ENCODE measurements at places on chromosomes 13 and 19.

- peak; percentile 93 for DNase-seq
Observed at GRCh38 chr19:18388100-18388959, 2.4 kb downstream of the GDF15 start.

DNA sequence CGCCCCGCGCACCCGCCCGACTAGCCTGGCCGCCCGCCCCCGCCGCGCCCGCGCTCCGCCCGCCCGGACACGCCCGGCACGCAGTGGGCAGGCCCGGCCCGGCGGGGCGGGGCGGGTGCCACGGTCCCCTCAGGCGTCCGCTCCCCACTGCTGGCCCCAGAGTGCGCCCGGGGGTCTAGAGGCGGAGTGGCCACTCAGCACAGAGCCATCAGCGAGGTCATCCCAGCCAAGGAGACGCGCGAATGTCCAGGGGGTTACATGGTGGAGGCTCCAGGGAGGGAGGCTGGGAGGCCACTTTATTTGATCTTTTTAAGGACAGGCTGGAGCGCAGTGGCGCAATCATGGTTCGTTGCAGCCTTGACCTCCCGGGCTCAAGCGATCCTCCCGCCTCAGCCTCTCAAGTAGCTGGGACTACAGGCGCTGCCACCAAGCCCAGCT, 236 bp upstream of the TINCR start:
- DNase-seq = no peak

DNA sequence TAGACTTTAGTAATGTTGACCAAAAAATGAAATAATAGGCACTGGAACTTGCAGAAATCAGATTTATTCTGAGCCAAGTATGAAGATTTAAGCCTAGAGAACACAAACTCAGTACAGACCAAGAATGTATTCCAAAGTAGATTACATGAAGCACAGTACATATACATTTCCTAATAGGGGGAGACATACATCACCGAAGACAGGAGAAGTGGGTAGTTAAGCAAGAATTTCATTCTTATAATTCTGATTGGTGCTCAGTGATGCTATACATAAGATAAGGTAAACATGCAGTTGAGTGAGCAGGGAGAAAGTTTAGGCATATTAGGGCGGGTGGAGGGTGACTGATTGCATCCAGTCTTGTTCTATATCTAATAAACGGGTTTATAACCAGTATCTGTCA, 2218.8 kb downstream of the PCDH9 start:
- no peak for DNase-seq

GRCh38 chr13:42394711-42395085, 122.7 kb downstream of the AKAP11 start:
- DNase-seq = no peak

- DNase-seq = no peak
Observed at GRCh38 chr13:100363874-100364273, 224.7 kb downstream of the GGACT start.

DNA sequence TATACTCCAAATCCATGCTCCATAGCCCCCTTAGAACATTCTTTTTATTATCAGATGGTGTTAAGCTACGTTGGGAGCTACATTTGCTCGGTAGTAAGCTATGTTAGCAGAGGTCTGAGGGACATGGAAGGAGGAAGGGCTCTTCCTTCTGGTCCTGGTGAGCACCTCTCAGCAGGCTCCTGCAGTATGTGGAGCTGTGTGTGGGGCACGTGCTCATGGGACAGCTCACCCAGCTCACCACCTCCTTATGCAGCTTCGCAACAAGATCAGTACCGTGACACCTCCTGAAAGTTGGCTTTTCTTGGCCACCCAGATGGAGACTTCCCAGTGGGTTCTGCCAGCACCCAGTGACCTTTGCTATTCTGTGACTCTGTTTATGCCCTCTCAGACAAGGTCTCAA, 400.5 kb upstream of the SLC10A2 start:
- DNase-seq = no peak

DNA sequence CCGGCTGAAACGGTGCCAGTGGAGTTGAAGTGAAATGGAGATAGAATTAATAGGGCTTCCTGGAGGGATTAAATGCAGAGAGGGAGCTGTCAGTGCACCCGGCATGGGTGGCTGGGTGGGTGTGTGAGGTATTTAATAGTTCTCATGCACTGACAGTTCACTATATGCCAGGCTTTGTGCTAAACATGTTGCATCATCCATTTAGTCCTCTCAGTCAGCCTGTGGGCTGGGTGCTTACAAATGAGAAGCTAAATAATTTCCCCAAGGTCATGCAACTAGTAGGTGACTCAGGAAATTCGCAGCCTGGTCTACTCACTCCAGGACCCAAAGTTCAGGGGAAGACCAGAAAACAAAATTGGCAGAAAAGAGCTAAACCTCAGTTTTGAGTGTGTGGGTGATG, 63.5 kb upstream of the SPATA13 start:
- no peak for DNase-seq

DNA sequence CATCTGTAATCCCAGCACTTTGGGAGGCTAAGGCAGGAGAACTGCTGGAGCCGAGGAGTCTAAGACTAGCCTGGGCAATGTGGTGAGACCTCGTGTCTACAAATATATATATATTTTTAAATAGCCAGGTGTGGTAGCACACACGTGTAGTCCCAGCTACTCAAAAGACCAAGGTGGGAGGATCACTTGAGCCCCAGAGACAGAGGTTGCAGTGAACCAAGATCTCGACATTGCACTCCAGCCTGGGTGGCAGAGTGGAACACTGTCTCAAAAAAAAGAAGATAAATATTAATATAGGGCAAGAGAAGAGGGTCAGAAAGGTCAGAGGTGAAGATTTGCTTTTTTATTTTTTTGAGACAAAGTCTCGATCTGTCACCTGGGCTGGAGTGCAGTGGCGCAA, 5.5 kb upstream of the MRPL4 start:
- no peak for DNase-seq

DNA sequence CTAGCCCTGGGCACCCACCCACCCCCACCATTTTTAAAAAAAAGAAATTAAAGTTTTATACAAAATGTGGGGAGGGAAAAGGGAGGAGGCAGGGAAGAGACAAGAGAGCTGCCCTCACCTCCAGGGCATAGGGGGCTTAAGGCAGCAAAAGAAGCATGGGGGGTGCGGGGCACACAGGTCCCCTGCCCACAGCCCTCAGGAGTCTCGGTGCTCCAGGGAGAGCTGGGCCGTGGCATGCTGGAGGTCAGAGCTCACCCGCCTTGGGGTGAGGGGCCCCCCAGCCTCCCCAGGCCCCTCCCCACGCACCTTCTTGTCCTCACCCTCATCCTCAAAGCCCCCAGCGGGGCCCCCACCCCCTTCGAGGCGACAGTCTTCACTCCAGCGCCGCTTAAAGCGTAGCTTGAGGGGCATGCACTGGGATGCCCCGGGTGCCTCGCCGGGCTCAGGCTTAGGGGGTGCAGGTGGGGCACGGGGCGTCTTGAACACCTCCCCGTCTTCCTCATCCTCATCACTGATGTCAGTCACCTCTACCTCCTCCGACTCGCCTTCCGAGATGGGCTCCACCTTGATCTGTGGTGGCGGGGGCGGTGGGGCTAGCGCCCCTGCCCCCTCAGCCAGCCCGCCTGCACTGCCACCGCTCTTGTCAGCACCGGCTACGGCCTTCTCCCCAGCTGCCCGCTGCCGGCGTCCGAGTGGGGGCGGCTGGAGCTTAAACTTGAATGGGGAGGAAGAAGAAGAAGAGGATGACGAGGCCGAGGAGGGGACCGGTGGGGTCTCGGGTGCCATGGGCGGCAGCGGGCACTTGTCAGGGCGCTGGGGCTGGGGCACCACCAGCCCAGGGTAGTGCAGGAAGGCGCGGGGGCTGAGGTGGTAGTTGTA, 6.1 kb upstream of the GSK3A start:
- no peak for DNase-seq

GRCh38 chr19:45099467-45100191, 6.7 kb downstream of the PPP1R37 start:
- no peak for DNase-seq

DNA sequence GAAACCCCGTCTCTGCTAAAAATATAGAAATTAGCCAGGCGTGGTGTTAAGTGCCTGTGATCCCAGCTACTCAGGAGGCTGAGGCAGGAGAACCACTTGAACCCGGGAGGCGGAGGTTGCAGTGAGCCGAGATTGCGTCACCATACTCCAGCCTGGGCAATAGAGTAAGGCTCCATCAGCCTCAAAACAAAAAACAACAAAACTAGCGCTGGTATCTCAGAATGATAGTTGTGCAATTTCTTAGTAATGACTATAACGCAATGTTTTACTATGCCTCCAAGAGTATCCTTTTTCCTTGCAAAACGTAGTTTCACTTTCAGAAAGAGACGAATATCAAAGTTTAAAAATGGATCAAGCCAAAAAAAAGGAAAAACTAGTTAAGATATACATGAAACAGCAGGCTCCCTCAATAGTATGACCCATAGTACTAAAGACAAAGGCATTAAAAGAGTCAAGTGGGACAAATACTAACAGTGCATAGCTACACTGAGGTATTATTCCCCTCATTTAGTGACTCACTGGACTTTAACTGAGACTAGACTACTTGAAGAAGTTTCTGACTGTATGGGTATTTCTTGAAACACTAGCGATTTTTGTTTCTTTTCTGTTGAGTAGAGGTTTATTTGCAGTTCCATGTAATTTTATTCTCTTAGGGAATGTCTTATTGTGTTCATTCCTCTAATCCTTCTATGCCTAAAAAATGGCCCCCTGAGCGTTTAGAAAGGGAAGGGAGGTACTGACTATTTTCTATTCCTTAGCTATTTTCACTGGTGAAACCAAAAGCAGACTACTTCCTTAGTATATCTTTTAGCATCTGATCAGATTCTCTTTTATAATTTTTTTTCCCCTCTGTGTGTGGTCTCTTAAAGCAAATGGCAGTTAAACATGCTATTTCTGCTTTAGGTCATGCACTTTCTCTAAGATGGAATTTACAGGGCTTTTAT, 10.4 kb upstream of the ITM2B start:
- DNase-seq = peak; percentile 92

DNA sequence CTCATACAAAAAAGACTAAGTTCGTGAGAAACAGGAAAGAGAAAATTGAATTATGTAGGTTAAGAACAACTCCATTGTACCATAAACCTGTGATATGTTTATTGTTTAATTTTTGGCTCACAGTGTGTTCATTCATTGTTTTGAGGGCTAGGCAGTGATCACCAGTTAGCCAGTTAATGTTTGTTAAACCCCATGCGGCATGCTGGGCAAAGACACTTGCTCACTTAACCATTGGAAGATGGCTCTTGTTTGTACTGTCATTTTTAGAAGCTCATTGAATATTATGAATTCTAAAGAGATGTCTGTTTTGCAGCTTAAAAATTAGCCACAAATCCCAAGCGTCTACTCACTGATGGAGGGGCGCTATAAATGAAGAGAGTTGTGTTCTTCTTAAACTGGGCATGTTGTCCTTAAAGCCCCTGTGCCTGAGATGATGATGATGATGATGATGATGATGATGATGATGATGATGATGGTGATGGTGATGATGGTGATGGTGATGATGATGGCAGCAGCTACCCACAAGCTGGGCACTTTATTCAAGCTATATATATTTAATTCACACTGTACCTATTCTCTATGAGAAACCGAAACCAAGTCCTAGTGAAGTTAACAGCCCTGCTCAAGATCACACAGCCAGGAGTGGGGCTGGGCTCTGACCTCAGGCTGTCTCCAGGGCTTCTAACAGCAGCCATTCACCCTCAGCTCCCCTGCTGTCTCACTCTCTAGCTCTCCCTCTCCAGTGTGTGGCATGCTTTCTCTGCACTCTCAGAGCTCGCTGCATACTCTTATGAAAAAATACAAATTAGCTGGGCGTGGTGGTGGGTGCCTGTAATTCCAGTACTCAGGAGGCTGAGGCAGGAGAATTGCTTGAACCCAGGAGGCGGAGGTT, 169.1 kb downstream of the SHISA2 start:
- no peak for DNase-seq

GRCh38 chr13:39963612-39964011, 308.1 kb downstream of the COG6 start:
- no peak for DNase-seq

- no peak for DNase-seq
Observed at GRCh38 chr19:38047049-38047438, 140.0 kb downstream of the SIPA1L3 start.

GRCh38 chr19:55353803-55354697, 469 bp downstream of the COX6B2 start:
- peak; percentile 63 for DNase-seq

- DNase-seq = no peak
Observed at GRCh38 chr19:33502521-33502920, 19.1 kb downstream of the PEPD start.

DNA sequence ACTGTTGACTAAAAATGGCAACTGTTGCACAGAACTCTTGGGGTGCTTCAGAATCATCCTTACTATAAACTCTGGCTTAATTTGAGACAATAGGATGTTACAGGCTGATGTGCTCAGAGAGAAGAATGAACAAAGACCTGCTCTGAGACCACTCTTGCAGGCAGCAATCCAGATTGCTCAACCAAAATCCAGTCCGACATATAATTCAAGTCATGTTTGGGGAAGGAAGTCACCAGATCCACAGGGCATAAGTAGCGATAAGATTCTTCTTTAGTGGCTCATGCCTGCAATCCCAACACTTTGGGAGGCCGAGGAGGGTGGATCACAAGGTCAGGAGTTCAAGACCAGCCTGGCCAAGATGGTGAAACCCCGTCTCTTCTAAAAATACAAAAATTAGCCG, 20.6 kb downstream of the MTMR6 start:
- no peak for DNase-seq

DNA sequence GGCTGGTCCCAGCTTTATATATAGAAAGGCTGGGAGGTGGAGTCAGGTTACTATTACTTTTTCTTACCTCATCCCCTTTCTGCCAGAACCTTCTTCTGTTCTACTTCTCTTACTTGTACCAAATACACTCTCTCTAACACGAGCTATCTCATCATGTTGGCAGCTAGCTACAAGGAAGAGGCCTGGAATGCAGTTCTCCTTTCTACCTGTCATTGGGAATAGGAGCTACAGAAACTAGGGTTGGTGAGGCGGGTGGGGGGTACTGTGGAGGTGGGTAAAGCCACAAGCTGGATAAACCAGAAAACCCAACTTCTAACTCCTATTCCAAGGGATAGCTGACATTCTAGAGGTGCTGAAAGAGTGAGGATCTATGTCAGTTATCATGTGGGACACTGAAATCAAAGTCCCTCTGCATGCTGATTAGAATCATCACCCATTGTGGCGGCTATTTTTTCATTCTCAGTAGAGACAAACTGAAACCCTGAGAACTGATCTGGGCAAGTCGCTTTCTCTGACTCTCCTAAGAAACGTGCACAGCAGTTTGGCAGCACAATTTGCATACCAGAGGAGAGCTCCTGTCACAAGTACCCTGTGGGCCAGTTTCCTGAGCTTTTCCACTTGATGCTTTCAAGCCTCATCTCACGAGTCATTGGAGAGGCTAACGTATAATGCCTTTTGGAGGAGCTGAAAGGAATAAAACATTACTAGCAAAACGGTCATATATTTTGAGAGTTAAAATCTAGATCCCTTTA, 358.1 kb downstream of the ENOX1 start:
- DNase-seq = no peak
